ENCODE measurements at places on chromosomes 4 and X.

DNA sequence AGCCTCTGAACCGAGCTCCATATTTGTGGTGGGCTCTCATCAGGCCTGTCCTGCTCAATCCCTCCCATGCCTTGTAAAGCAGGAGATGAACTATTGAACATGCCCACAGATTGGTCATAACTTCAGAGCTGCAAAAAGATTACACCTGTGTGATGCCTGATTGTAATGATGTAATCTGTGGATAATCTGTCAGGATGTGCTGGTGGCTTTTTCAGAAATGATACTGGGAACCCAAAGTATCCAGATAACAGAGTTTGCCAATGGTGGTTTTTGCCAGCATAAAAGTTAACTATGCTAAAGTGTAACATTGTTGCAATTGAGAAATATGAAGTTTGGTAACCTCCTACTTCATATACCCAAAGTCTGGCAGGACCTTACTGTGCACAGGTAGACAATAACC lies 393.4 kb downstream of the RAPGEF2 start:
- H3K4me3 ChIP-seq, result no peak overlapping the region
- H3K4me1 ChIP-seq, result peaks cover 4% of the 10 kb centered on the region
- H3K36me3 ChIP-seq, result no peaks in the 10 kb centered on the region
- H3K27me3 ChIP-seq, result no peaks in the 10 kb centered on the region
- DNase-seq, result no peak

DNA sequence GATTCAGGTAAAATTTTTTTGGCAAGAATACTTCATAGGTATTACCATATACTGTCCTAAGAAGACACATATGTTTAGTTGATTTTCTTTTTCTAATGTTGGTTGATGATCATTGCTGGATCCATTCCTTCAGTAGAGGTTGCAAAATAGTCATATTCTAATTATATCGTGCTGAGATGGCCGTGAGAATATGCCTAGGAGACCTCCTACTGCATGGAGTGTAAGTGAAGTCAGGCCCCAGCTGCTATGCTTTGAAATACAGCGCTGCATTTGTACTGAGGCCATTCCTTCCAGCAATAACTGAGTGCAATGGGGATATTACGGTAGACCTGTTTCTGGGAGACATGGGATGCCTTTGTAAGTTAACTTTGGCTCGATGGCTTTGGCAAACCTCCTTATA lies 6.7 kb upstream of the PLAC8 start:
- H3K4me3 ChIP-seq, result no peak overlapping the region
- no peak overlapping the region for H3K27ac ChIP-seq
- no peak for DNase-seq
- no peaks in the 10 kb centered on the region for H3K4me1 ChIP-seq
- H3K27me3 ChIP-seq, result no peaks in the 10 kb centered on the region

DNA sequence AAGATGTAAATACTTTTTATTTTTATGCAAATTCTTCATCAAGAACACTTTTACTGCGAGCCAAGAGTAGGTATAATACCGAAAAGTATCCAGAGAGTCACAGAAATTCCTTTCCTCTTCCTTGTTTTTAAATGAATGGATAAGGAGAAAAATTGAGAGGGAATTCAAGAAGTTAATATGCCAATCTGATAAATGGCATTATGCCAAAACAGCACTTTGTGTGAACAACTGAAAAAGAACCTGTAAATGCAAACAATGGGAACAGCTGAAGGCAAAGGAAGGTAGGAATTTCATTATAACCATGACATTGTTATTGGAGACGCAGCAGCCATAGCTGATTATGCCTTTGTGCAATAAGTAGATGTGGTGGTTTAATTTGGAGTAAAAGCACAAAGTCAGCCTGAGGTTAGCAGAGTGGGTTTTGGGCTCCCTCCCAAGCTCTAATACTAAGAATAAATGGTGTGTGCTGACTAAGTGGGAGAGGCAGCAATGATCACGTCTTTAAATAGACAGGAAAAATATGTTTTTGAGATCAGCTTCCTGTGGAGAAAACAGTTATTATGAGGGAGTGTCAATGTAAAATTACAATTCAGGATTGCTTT lies 209.8 kb upstream of the NDST4 start:
- H3K27me3 ChIP-seq, result no peaks in the 10 kb centered on the region
- H3K27ac ChIP-seq, result no peak overlapping the region
- DNase-seq, result no peak
- no peaks in the 10 kb centered on the region for H3K36me3 ChIP-seq

GRCh38 chrX:137432609-137433008 lies 133.3 kb upstream of the ZIC3 start:
- H3K27ac ChIP-seq, result no peak overlapping the region
- no peak for DNase-seq
- no peaks in the 10 kb centered on the region for H3K27me3 ChIP-seq
- no peak overlapping the region for H3K4me3 ChIP-seq

- DNase-seq, result no peak
- H3K4me3 ChIP-seq, result no peak overlapping the region
- no peak overlapping the region for H3K27ac ChIP-seq
- no peaks in the 10 kb centered on the region for H3K27me3 ChIP-seq
- H3K36me3 ChIP-seq, result no peaks in the 10 kb centered on the region
Measured at GRCh38 chr4:149047368-149047767, 605.2 kb upstream of the NR3C2 start.

DNA sequence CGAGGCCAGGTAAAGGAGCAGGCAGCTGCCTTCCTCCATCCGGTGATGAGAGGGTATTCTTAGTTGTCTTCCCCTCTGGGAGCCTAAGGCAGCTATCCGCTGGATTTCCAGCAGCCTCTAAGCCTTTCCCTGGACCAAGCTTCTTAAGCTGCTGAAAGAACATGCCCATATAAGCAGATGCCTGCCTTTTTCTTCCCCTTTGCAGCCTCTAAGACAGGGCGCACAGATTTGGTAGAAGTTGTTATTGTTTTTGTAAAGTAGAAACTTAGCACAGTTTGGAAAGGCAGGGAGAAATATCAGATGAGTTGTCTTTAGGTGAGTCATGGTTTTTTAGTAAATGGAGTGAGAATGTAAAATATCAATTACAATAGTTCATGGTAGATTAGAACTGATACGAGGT lies 210.8 kb downstream of the ARHGAP10 start:
- H3K36me3 ChIP-seq, result no peaks in the 10 kb centered on the region
- no peaks in the 10 kb centered on the region for H3K27me3 ChIP-seq
- DNase-seq, result no peak
- no peak overlapping the region for H3K4me3 ChIP-seq

DNA sequence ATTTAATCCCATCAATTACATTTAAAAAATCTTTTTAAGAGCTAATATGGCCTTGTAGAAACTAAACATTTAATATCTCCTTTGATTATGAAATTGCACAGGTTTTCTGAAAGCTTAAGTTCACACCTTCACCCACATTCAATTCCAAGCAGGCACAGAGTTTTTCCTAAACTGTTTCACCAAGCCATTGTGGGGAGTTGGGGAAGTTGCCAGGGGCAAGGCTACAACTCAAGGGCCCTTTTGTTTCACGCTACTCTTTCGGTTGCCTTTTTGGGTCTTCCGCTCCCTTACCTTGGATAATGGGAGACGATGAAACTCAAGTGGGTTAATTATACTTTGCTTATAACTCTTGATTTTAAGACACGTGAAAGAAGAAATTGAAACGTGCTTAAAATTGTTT lies 33.3 kb downstream of the APBB2 start:
- H3K4me1 ChIP-seq, result peaks cover 6% of the 10 kb centered on the region
- H3K4me3 ChIP-seq, result no peak overlapping the region
- no peaks in the 10 kb centered on the region for H3K36me3 ChIP-seq
- no peaks in the 10 kb centered on the region for H3K27me3 ChIP-seq
- no peak for DNase-seq

DNA sequence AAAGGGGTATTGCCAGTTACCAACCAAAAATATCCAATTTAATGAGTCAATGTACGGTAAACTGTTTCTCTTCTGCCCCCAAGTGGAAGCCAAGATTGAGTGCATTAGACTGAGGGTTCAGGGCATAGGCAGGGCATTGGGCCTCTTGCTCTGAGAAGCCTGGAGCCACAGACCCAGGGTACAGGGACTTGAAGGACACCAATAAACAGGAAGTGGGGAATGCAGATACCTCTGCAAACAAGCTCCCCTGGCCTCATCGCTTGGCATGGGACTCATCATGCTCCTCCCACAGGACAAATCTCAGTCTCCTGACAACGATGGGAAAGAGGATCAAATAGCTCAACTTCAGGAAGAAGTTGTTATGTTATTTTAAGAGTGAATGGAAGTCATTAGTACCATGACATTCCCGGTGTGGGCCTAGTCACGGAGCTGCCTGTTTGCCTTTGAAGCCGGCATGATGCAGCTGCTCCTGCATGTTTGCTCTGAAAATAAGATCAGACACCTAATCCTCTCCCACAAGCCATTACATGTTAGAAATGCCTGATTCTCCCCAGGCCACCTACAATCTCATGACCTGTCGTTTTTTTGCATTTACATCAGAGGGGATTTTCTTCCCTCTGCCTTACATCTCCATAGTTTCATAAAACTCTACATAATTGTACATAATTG lies 224.2 kb downstream of the RCHY1 start:
- peaks cover 11% of the 10 kb centered on the region for H3K4me1 ChIP-seq
- no peaks in the 10 kb centered on the region for H3K36me3 ChIP-seq
- no peak overlapping the region for H3K4me3 ChIP-seq
- H3K27me3 ChIP-seq, result no peaks in the 10 kb centered on the region
- peak; percentile 10 for DNase-seq
- H3K27ac ChIP-seq, result no peak overlapping the region

DNA sequence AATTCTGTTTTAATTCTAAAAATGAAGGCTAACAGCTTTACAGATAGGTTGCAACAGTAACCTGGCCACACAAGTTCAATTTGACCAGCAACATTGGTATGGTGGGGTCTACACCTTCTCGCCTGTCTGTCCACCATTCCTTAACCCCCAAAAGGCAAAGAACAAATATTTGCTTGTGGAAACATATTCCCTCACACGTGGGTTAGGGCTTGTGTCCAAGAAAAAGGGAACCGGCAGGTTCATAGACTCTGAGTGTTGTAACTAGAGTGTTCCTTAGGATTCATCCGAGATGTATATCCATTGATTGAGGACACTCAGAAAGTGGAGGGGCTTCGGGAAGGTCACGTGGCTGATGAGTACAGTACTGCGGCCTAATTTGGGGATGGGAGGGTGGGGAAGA lies 54.1 kb downstream of the C4orf51 start:
- H3K27me3 ChIP-seq, result no peaks in the 10 kb centered on the region
- no peak for DNase-seq
- H3K4me1 ChIP-seq, result no peaks in the 10 kb centered on the region
- no peak overlapping the region for H3K4me3 ChIP-seq
- no peaks in the 10 kb centered on the region for H3K36me3 ChIP-seq

- H3K27ac ChIP-seq, result no peak overlapping the region
- no peaks in the 10 kb centered on the region for H3K4me1 ChIP-seq
- no peaks in the 10 kb centered on the region for H3K27me3 ChIP-seq
- no peaks in the 10 kb centered on the region for H3K36me3 ChIP-seq
Measured at GRCh38 chr4:146790515-146790914, 151.8 kb downstream of the POU4F2 start.

DNA sequence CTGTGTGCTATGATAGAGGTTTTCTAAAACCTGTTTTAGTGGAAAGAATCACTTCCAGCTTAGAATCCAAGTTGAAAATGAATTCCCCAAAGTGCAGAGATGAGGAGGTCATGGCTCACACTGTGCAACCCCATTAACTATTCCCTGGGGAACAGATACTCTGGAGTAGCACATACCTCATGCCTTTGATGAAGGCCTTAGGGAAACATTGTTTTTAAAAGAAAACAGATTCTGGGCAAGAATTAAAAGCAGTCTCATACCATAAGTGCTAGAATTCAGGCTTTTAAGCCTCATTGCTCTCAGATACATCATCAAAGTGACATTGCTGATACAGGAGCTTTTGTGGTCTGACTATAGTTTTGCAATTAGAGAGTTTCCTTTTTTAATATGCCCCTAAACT lies 115.1 kb downstream of the NDST4 start:
- H3K4me3 ChIP-seq, result no peak overlapping the region
- H3K27me3 ChIP-seq, result no peaks in the 10 kb centered on the region
- DNase-seq, result no peak

DNA sequence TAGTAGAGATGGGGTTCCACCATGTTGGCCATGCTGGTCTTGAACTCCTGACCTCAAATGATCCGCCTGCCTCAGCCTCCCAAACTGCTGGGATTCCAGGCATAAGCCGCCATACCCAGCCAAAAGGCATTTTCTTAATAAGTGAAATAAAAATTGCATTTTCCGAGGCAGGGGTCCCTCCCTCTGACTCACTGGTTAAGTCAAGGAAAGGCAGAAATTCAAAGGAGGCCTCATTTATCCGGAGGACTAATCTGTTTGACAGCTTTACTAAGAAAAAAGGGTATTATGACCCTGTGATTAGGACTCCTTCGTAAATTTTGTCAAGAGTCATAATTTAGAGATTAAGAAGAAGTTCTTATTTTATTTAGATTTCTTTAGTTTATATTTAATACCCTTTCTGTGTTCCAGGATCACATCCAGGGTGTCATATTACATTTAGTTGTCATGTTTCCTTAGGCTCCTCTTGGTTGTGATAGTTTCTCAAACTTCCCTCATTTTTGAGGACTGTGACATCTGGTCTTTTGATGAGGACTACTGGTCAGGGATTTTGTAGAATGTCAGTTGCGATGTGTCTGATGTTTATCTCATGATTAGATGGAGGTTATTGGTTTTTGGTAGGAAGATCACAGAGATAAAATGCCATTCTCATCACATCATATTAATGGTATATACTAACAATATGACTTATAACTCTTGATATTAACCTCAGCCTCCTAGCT lies 753.7 kb upstream of the AMOT start:
- H3K4me1 ChIP-seq, result no peaks in the 10 kb centered on the region
- no peaks in the 10 kb centered on the region for H3K27me3 ChIP-seq
- no peak overlapping the region for H3K27ac ChIP-seq
- no peak overlapping the region for H3K4me3 ChIP-seq
- no peaks in the 10 kb centered on the region for H3K36me3 ChIP-seq

DNA sequence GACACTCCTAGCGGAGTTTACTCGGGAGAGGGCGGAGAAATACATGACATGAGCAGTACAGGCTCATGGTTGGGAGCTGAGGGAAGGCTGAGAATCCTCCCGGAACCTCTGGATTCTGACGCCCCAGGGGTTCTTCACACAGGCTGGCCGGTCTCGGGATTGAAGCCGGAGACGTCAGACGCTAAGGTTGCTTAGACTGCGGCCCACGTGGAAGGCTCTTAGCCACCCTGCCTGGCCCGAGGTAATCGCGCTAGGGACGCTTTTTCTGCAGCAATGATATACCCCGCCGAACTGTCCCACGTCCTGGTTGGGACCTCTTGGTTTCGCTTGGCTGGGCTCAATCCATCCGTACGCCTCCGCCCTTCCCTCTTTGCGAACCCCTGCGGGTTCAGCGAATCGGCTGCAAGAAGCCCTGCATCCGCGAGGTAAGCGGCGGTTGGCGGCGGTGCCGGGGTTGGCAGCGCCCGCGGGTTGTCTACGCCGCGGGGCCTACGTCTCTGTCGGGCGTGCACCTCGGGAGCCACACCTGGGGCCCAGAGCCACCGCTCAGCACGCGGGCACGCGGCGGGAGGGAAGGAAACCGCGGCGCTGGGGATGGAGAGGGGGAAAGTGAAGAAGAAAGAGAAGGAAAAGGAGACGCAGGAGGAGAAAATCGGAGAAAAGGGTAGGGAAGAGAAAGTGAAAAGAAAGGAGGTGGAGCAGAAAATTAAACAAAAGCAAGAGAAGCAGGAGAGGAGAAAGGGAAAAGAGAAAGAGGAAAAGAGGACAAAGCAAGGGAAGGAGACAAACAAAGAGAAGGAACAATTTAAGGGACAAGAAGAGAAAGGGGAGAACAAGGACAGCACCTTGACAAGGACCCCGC lies at the start of gene ARL9:
ARL9 (plus strand) TSS at position 523 of the 862 bp plus-strand sequence; CDS start at position 595, 72 bp downstream.
- peak within 1 kb of the TSS; percentile 43 for H3K4me3 ChIP-seq
- H3K27ac ChIP-seq, result no peak within 1 kb of the TSS
- peak; percentile 71 for DNase-seq
- no peaks in the 10 kb centered on the region for H3K27me3 ChIP-seq
